Stimulated activated CD8-positive, alpha-beta memory T cell treated with anti-CD3 and anti-CD28 coated beads, Interleukin-4, amount 100 ng/mL, for 1 hour (primary cell): ENCODE measurements at places on chromosomes 7 and 10.

GRCh38 chr7:151321341-151321740 lies 20.3 kb upstream of the NUB1 start:
- no peak for DNase-seq

DNA sequence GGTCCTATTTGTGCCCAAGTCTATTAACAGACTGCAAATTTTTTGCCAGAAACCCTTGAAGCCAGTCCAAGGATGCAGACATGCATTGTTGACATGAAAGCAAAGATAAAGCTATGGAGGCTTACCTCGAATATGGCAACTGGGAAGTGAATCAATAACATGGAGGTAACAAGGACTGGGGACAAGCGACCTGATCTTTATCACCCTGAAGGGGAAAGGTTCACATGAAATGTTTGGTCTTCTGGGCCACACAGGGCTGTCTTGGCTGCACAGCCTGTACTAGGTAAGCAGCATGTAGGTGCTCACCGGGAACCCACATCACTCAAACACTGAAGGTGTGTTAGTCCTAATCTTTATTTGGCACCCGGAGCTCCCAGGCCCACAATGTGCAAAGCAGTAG lies 17.9 kb downstream of the ERCC6 start:
- no peak for DNase-seq

GRCh38 chr10:19611775-19612174 lies 204.5 kb upstream of the PLXDC2 start:
- no peak for DNase-seq

DNA sequence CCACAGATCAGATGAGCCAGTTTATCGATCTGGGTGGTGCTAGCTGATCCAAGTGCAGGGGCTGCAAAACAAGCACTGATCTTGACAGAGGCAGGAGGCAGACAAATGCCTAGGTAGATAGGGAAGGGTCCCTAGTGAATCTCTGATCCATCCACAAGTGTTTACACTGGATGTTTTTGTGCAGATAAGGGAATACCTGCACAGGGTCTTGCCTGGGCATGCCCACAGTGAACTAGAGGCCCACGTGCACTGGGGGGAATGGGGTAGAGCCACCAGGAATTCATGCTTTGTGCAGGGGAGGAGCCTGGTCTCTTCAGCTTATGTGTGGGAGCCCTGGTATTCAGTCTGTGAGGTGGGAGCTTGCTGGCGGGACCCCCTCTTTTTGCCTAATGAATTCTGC lies 50.3 kb downstream of the SDHAF3 start:
- DNase-seq: no peak

- no peak for DNase-seq
Observed at GRCh38 chr7:139981511-139981895, 81.2 kb downstream of the PARP12 start.

DNA sequence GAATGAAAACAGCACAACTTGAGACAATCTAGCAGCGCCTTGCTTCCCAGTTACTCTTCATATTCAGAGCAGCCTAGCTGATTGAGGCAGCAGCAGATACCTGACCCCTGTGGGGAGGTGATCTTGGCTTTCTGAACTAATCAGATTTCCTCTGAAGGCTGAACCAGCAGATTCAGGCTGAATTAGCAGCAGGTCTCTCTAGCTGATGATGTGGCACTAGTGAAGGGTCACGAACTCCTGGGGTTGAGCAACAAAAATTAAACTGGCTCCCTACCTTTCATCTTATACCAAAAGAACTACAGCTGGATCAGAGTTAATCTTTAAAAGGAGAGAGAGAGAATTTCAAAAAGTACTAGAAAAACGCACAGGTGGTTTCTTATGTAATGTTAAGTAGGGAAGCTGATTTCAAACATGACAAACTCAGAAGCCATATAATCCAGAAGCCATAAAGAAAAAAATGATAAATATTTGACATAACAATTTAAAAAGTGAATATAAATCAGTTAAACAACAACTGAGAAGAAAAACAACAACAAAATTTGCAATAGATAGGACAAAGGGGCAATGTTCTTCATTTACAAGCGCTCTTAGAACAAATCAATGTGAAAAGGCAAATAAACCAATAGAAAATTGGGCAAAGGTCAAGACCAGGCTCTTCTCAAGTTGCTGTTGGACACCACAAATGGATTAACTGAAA lies 13.5 kb downstream of the SLC25A13 start:
- no peak for DNase-seq

DNA sequence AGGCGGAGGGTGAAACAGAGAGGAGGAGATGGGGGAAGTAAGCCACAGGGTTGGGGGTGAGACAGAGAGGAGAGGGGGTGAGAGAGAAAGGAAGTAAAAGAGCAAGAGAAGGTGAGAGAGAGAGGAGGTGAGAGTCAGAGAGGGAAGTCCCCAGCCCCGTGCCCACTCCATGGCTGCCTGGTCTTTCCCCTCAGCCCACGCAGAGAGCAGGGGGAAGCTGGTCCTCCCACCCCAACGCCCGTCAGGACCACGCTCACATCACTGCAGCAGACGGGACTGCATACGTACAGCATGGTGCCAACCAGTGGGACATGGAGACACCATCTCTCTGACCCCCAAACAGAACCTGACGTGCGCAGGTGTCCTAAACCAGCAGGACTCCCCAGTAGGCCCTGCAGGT lies 12.1 kb upstream of the PDGFA start:
- no peak for DNase-seq

- DNase-seq: no peak
Observed at GRCh38 chr10:124180947-124181549, 87.7 kb upstream of the CHST15 start.

DNA sequence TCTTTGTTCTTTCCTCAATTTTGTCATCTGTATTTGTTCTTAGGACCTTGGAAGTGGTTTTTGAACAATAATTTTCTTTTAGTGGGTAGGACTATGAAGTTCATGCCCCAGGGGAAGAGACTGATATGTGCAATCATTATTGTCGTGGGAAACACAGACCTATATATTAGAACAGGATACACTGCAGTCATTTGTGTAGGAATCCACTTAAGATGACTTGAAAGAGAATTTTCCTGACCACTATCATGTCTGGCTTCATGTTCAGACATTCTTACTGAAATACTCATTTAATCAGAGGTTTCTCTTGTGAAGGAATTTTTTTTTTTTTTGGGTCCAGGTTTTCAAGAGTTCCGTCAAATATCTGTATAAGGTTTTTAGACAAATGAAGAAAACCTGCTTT lies 163.6 kb downstream of the SUGCT start:
- no peak for DNase-seq
